Activated T-helper 1 cell treated with Interleukin-2 at 50 U/mL for 16 hours (primary cell): ENCODE measurements at places on chromosomes 6 and 20.

DNA sequence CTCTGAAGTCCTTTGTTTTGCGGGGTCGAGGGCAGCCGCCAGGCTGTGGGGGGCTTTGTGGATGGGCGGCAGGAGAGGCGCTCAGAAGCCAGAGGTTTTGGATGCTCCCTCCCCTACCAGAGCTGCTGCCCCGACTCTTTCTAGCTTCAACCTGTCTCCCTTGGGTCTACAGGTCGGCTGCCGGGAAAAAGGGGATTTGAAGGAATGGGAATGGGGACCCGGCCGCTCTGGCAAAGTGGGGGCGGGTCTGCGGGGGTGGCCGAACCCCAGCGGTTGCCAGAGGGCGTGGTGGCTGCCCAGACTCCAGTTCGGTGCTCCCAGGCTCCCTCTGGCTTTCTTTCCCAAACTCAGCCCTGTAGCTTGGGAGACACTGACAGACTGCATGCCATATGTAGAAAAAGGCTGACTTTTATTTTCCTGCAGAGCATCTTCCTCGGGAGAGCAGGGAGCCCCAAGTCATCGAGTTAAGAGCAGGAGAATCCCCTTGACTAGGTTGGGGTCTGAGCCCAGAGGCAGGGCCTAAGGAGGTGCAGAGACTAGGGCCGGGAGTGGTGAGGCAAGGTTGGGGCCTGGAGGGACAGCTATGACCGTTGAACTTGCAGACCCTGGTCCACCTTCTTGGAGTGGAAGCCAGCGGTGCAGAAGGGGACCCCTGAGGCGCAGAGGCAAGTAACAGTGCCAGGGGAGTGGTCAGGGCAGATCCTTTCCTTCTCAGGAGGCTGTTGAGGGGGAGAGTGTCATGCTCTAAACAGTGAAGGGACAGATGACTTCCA lies 1.4 kb upstream of the PPP1R18 start:
- no peak for DNase-seq

DNA sequence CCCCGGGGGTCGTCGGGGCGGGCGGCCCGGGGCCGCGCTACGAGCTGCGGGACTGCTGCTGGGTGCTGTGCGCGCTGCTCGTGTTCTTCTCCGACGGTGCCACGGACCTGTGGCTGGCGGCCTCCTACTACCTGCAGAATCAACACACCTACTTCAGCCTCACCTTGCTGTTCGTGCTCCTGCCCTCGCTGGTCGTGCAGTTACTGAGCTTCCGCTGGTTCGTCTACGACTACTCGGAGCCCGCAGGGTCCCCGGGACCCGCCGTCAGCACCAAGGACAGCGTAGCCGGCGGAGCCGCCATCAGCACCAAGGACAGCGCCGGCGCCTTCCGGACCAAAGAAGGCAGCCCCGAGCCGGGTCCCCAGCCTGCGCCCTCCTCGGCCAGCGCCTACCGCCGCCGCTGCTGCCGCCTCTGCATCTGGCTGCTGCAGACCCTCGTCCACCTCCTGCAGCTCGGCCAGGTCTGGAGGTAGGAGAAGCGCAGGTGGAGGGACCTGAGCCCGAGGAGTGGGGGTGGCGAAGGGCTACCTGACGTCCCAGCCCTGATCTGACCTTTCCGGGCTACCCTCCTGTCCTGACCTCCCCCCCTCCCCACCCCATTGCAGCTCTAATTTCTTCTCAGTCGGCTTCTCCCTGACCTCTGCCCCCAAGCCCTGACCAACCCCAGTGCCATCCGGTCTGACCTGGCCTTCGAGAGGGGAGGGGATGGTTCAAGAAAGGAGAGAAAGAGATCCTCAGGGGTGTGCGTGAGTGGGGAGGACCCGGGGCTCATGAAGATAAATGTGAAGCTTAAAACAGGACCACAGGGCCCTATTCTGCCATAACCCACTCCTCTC lies 558 bp downstream of the XKR7 start:
- DNase-seq: peak; percentile 67

DNA sequence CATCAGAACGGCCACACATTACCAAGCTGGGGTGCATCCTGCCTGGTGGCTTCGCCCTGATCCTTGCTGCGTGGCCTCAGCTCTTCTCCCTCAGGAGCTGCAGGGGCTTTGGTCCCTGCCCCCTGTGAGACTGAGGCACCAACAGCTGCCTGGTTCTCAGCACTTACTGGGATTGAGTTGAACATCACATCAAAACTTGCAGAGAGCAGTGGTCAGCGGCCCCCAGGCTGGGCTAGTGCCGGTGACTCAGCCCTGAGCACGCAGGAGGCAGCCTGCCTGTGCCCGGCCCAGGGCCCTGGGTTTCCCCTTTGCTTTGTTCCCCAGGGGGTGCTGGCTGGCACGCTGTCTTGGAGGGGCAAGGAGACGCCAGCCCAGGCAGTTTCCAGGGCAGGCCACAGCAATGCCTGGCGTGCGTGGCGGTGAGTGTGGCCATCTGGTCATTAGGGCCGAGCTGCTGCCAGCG lies 63.3 kb downstream of the DLL1 start:
- DNase-seq: no peak

GRCh38 chr6:149060985-149061760 lies 256.3 kb upstream of the TAB2 start:
- no peak for DNase-seq

- no peak for DNase-seq
These were observed 753.4 kb upstream of the DEFB115 start for GRCh38 chr20:30503992-30504570.

GRCh38 chr20:6058684-6059295 lies 4.9 kb upstream of the LRRN4 start:
- DNase-seq: no peak

DNA sequence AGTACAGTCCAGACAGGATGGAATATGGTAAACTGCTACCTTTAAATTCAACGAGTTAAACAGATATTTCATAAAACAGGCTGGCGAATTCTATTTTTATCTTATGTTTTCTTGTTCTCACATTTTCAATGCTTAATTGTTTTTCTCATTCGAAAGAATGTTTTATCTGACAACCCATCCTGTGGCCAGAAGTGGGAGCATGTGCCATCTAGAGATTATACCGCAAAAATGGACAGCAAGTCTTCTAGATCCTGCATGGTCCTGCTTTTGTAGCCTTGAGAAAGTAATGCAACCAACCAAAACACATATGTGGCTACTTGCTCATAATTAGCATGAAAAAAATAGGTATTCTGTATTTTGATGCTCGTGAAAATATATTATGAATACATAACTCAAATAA lies 30.7 kb downstream of the TUBB2B start:
- no peak for DNase-seq

- no peak for DNase-seq
These were observed 217.6 kb upstream of the DTNBP1 start for GRCh38 chr6:15880262-15880973.

- no peak for DNase-seq
These were observed 201.2 kb downstream of the FOXA2 start for GRCh38 chr20:22383156-22383555.
